CD4-positive, alpha-beta T cell treated with Interleukin-4 for 1 hour (primary cell): ENCODE measurements at places on chromosomes 2 and 18.

GRCh38 chr2:45721150-45721549, 69.7 kb downstream of the PRKCE start:
- DNase-seq: no peak

GRCh38 chr18:34848156-34848555, 138.1 kb downstream of the DTNA start:
- no peak for DNase-seq

DNA sequence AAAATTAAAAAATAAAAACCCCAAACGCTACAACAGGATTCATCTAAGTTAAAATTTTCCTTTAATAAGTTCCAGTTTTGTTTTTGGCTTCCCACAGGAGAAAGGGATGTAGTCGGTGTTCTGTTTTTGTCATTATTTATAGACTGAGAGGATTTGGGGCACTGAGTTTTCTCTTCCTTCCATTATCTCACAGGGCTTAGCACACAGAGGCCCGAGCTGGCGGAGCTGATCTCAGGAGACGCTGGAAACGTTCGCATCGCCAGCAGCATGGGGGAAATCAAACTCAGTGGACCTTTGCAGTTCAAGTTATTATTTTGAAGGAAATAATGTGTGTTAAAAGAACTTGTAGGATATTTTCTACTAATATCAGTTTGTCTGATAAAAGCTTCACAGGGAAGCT, 669.7 kb upstream of the SALL3 start:
- no peak for DNase-seq

GRCh38 chr2:181657379-181657778, 474 bp upstream of the CERKL start:
- DNase-seq: no peak

DNA sequence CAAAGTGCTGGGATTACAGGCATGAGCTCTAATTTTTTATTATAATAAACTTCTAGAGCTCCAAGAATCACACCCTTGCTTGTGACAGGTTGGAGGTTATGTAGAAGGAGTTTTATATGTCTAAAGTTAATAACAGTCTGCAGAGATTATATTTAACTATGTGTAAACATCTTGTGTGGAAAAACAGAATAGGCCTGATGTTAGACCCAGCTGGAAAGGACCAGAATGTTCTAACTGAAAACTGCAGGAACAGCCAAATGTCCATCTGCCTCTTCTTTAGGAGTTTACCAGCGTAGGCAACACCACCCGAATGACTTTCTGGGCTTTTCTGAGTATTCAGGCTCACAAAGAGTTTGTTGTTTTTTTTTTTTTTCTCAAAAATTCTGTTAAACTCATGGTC, 67.1 kb upstream of the CDCA7 start:
- no peak for DNase-seq

DNA sequence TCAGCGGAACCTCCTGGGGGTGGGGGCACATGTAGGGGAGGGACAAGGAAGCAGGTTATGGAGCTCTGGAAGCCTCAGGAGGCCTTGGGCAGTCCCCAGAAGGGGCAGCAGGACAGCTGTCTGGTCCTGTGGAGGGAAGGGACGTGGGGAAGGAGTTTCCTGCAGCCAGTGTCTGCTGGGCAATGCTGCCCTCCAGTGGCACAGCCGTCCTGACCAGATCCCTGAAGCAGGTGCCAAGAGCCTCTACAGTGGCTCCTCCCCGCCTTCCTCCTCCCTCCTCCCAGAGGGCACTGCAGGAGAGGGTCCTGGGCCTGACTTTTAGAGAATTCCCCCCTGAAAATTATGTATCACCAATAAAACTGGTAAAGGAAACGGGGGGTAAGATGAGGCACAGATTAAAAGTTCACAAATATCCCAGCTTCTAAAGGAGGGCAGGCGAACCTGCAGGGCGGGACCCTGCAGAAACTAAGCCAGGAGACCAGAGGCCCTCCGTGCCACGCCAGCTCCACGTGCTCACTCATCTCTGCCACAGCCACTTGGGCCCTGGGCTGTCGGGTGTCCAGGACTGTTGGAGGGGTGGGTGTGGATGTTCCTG, 258.5 kb downstream of the TWIST2 start:
- DNase-seq: no peak

DNA sequence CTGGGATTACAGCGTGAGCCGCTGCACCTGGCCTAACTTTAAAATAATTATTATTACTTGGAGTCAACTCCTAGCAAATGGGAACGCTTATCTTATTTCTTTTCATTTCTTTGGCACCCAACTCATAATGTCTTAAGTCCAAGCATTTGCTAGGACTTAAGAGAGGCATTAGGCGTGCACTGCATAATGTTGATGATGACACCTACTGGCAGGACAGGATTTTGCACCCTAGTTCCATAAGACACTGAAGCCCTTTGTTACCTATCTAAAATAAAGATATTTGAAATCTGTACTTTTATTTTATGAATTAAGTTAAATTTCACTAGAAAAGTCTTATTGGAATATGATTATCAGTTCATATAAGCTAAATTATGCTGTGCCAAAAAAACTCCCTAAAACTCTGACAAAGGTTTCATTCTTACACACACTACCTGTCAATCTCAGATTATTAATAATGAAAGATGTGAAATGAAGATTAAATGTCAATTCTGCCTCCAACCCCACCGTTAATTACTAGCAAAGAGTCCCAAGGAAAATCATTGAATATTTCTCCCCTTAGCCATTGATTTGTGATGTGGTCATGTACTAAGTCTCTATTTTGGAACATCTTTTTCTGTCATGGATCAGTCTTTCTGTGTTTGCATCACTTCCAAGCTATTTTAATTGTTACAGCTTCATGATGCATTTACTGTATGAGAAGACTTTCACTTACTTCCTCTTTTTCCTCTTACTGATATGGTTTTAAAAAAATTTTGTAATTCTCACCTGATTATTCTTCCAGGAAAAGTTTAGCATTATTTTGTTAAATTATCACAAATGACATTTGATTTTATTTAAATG, 12.7 kb upstream of the CDH2 start:
- no peak for DNase-seq

DNA sequence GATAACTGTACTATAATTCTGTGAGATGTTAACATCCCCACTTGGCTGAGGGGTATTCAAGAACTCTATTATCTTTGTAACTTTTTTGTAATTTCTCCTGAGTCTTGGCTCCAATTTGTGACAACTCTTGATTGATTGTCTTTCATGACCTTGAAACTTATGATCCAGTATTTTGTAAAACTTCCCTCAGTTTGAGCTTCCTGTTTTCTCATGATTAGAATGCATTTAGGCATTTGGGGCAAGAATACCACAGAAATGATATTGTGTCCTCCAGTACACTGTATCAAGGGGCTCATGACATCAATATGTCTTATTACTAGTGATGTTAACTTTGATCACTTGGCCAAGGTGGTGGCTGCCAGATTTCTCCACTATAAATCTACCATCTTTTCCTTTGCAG, 37.4 kb downstream of the PNO1 start:
- no peak for DNase-seq

DNA sequence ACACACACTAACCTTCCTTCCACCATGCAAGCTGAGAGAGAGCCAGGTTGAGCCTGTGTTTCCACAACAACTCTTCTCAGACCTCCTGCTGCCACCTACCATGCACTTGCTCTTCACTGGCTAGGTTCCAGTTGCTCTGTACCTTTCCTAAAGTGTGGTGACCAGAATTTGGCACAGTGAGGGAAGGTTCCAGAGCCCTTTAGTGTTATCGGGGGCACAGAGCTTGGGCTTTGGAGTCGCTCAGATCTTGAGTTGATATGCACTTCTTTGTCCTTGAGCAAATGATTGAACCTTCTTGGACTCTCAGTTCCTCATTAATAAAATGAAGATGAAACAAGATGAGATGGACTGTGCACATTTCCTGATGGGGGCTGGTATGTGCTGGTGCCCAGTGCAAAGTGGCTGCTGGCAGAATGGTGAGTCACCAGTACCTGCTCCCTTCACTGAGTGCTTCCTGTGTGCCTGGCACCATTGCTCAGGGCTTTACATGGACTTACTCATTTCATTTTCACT, 47.1 kb downstream of the NEDD4L start:
- no peak for DNase-seq

DNA sequence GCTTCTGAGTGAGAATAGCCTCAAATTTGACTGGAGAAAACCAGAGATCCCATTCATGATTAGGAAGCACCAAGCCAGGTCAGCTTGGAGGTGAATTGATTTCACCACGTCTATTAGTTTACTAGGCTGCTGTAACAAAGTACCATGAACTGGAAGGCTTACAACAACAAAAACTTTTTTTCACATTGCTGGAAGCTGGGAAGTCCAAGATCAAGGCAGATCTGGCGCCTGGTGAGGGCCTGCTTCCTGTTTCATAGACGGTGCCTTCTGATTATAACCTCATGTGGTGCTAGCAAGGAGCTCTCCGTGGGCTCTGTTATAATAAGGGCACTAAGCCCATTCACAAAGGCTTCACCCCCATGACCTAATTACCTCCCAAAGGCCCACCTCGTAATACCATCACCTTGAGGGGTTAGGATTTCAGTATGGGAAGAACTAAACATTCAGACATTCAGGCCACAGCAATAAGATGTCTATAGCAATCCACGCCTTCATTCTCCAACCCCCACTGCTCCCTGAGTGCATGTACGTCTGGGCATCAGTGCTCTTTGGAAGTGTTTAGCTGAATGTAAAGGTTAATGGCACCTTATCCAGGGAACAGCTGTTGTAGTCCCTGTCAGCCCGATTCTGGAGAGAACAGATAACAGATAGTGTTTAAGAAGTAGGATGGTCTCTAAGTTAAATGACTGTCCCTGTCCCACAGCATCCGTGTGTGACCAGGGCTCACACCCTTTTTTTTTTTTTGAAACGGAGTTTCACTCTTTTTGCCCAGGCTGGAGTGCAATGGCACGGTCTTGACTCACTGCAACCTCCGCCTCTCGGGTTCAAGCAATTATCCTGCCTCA, 89.2 kb downstream of the SOCS6 start:
- DNase-seq: no peak

DNA sequence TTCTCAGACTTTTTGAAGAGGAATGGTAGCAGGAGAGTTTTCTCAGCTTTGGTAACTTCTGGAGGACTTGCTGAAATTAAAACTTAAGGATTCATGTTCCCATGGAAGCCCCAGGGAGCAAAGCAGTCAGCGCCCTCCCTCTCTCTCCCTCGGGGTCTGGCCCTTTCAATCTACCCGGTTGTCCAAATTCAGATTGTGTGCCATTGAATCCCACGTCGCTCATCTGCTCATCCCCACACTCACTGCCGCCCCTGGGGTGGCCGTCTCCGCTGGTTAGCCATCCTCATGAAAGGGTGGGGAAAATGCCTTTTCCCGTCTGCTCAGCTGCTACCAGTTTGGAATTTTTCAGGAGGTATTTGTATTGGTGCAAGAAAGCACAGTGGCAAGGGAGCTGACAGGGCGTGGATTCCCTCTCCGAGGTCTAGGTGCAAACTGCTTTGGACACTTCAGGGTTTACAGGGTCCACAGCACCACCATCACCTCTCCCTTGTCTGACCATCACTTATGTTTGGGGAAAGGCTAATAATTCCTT, 27.1 kb downstream of the MCFD2 start:
- no peak for DNase-seq

DNA sequence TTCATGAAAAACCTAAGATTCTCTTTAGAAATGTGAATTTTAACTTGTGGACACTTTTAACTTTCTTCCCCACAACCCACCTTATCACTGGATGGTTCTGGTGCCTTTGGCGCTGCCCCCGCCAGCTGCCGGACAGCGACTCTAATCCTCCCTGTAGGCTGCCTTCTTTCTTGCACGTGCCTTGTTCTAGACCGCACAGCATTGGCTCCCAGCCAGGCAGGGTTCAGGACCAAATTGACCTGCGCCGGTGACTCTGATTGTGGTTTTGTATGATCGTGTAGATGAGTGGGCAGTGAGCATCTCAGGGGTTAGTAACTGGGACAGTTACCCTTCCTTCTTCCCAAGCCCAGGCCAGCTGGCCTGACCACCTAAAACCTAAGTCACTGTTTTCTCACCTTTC, 106.8 kb downstream of the ASAP2 start:
- no peak for DNase-seq

- DNase-seq: no peak
These were observed 52.9 kb upstream of the CHMP1B start for GRCh38 chr18:11798271-11798670.

DNA sequence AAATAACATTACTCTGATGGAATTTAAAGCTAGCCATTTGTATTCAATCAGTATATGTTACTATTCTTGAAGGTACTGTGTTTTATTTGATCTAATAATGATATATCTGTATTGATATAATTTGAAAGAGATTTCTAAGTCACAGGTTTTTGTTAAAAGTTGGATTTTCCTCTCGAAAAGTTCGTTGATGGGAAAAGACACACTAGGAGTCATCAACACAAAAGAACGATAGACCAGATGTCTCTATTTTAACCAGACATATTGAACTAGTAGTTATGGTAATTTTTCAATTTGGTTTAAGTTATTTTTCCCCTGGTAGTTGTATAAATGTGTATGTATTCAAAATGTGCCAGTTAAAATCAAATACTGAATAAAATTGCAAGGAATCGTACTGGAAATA, 2.5 kb downstream of the ASXL3 start:
- no peak for DNase-seq

GRCh38 chr2:212520340-212520739, 18.3 kb downstream of the ERBB4 start:
- no peak for DNase-seq

- DNase-seq: no peak
These were observed 37.8 kb downstream of the MYO7B start for GRCh38 chr2:127573298-127573697.

- DNase-seq: no peak
These were observed 100.0 kb downstream of the POLE4 start for GRCh38 chr2:75058427-75058826.
